Fibroblast of lung (primary cell): ENCODE measurements at places on chromosomes 6 and 20. TPM values are rescaled to one million over a fixed set of nuclear protein-coding genes. Genes with fewer than 3 reads are reported as not detected.

HRH3 gene
- total RNA-seq, result not detected in 2 replicates

FAM83C gene
- not detected in 2 replicates for total RNA-seq

SEMG1 gene
- not detected in 2 replicates for total RNA-seq

CCN6 gene
- not detected in 2 replicates for total RNA-seq

HLA-DOB gene
- total RNA-seq, result under 0.01 and 0.26 TPM in 2 replicates

RRAGD gene
- total RNA-seq, result 1.8 TPM in 2 replicates
